Muscle of back (tissue), 13 donors: ENCODE measurements at places on chromosomes 12 and 14. TPM values are rescaled to one million over a fixed set of nuclear protein-coding genes. Genes with fewer than 3 reads are reported as not detected.

- DNase-seq: no peak
Observed at GRCh38 chr12:80925237-80925636, 12.5 kb downstream of the LIN7A start.

- no peak for DNase-seq
Observed at GRCh38 chr12:63919756-63920155, 75.3 kb downstream of the SRGAP1 start.

GRCh38 chr14:24670594-24670993 lies 36.6 kb upstream of the GZMB start:
- no peak for DNase-seq

DNA sequence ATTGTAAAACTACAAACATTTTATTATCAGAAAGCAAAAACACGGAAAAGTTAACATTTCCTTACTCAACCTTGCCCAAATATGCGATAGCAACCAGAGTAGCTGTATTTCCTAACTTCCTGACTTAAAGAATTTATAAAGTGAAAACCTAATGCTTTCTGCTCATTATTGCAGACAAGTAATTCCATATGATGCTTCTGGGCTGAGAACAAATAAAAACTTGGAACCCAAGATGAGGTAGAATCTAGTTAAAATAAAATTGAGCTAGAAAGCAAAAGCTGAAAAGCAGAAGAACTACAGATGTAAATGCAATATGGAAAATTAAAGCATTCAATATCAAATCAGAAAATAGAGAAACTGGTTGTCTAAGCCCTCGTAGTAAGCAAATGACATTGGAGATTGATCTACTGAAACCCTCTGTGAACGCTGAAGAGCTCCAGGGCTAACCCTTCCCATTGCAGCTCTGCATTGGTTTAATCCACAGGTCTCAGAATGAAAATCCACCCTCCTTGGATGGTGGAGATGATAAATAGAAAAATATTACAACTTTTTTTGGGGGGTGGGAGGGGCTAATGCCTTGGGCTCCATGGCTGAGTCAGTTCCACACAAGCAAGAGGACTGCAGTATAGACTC lies 40.7 kb downstream of the CORO1C start:
- DNase-seq: no peak

GRCh38 chr14:77372304-77372841 lies 4.5 kb downstream of the TMED8 start:
- DNase-seq: no peak

DNA sequence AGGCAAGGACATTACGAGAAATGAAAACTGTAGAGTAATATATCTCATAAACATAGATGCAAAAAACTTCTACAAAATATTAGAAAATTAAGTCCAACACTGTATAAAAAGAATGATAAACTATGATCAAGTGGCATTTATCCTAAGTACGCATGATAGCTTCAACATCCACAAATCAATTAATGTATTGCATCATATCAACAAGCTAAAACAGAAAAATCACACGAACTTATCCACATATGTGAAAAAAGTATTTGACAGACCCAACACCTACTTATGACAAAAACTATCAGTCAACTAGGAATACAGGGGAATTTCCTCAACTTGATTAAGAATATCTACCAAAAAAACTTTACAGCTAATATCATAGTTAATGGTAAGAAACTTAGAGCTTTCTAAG lies 129.9 kb upstream of the ALG10 start:
- no peak for DNase-seq

GRCh38 chr12:28026701-28027100 lies 54.2 kb upstream of the PTHLH start:
- DNase-seq: no peak

GRCh38 chr12:88310666-88311065 lies 168.6 kb downstream of the TMTC3 start:
- no peak for DNase-seq

DNA sequence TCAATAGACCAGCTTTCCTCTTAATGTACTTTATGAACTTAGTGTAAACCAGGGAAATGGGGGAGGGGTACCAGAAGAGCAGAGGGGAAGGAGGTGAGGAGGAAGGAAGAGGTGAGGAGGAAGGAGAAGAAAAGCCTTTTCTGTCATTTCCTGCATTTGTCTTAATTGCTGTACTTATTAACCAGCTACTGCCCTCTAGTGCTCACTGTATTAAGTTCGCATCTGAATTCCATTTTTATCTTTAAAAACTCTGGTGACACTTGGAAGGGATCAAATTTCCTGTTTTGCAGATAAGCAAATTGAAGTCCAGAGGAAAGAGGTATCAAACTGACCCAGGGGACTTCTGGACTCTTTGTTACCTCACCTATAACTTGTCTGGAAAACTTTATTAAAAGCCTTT lies 22.2 kb downstream of the MANSC1 start:
- peak; percentile 66 for DNase-seq

GRCh38 chr12:124021007-124021406 lies 48.0 kb downstream of the ZNF664 start:
- no peak for DNase-seq

DNA sequence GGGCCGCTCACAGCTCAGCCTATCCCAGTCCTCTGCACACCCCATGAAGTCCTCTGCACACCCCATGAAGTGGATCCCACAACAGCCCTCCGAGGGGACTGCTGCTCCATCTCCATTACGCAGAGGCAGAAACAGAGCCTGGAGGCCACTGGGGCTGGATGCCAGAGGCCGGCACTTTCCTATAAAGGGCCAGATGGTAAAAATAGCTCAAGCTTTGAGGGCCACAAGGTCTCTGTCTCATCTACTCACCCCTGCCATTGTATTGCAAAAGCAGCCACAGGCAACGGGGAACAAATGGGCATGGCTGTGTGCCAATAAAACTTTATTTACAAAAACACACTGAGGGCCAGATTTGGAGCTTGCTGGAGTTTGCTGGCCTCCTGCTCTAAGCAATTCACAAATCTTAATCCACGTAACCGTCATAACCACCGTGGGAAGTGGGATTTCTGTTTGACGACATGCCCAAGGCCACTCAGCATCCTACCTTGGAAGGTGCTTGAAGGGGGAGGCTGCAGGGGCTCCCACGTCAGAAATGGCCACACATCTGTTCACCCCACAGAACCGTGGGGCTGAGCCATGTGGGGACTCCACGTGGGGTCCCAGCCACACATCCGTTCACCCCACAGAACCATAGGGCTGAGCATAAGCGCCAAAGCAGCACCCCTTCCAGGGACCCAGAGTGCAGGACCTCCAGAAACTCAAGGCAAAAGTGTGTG lies 92.0 kb downstream of the NCOR2 start:
- no peak for DNase-seq

DNA sequence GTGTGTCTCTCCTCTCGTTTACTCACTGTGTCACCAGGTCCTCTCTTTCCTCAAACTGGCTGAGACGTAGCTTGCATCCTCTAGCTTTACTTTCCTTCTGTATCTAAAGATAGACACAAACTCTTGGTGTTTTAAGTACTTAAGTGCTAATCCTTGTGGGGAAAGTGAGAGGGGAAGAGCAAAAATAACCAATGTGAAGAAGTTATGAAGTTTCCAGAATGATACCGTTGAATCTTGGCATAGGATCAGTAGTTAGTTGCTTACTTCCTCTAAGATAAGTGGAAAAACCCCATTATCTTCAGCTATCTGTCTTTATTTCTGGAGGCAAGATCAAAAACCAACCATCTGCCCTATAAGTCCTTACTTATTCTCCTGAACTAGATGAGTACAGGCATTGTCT lies 10.6 kb downstream of the FAR2 start:
- DNase-seq: no peak

The IL26 gene
- not detected for polyA plus RNA-seq

The ADAM21 gene
- polyA plus RNA-seq: 0.08 TPM

The GLI1 gene
- polyA plus RNA-seq: 6.5 TPM
